ENCODE measurements at places on chromosomes 12 and 14.

GRCh38 chr12:107580750-107581618 lies 104.6 kb upstream of the PWP1 start:
- DNase-seq: no peak

DNA sequence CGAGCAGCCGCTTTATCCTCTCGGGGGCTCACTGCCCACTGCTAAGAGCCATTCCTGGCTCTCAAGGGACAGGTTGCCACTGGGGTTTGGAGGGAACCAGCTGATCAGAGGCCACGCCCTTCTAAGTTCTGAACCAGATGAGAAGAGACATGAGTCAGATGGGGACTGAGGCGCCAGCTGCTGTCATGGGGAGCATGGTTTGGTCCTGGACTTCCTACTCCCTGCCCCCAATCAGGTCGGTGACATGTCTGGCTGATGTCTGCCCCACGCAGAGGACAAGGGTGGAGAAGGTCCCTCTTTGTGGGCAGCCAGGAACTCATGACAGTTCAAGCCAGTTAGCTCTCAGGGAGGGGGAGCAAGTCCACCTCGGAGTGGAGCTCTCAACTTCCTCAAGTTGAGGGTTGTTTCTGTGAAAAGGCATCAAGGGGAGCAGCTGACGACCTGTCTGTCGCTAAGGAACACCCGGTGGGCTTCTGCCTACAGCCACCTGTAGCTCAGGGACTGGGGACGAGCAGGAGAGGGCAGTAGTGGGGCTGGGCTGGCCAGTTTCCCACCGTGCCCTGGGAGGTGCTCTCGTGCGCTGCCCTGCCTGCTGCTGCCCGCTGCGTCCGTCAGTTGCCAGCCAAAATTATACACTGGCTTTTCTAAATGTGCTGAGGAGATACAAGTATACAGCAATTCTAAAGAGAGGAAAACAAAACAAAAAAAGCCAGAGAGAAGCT lies 20.5 kb downstream of the PSMC1 start:
- no peak for DNase-seq

GRCh38 chr12:13368971-13369370 lies 172.4 kb downstream of the EMP1 start:
- no peak for DNase-seq

GRCh38 chr14:51860825-51861499 lies 550 bp downstream of the GNG2 start:
- DNase-seq: no peak

DNA sequence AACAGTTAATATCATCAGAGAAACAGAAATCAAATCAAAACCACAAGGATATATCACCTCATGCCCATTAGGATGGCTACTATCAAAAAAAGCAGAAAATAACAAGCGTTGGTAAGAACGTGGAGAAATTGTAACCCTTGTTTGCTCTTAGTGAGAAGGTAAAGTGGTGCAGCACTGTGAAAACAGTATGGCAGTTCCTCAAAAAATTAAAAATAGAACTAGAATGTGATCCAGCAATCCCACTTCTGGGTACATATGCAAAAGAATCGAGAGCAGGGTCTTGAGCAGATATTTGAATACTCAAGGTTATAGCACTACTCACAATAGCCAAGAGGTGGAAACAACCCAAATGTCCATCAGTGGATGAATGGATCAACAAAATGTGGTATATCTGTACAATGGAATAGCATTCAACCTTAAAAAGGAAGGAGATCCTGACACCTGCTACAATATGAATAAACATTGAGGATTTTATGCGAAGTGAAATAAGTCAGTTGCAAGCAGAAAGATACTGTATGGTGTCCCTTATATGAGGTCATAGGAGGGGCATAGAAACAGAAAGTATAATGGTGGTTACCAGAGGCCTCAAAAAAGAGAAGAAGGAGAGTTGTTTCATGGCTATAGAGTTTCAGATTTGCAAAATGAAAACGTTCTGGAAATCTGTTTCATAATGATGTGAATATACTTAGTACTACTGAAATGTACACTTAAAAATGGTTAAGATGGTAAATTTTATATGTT lies 131.0 kb upstream of the EEA1 start:
- no peak for DNase-seq

GRCh38 chr14:54676812-54677708 lies 110.1 kb downstream of the SAMD4A start:
- no peak for DNase-seq

Measured in stimulated activated CD4-positive, alpha-beta T cell treated with anti-CD3 and anti-CD28 coated beads, TNF-alpha, amount 100 ng/mL, for 48 hours (primary cell).